ENCODE measurements at places on chromosomes 7 and 10. TPM values are rescaled to one million over a fixed set of nuclear protein-coding genes. Genes with fewer than 3 reads are reported as not detected.

Gene CYP17A1
- not detected for total RNA-seq

DNA sequence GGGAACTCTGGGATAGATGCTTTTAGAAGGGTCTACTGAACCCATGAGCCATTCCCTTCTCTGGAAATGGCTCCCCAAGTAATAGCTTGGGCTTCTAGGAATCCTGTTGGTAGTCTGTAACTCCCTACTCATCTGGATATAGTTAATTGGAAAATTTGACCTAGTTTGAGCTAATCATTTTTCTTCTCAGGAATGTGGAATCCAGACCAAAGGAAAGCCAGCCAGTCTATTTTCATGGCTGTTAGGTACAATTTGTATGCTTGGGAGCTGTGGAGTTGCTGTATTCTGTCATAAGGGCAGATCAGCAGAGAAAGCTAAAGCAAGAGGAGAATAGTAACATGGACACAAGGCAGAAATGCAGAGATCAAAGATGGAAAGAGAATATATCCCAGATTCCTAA is 71.6 kb upstream of the C1GALT1 start:
- no peak for DNase-seq

DNA sequence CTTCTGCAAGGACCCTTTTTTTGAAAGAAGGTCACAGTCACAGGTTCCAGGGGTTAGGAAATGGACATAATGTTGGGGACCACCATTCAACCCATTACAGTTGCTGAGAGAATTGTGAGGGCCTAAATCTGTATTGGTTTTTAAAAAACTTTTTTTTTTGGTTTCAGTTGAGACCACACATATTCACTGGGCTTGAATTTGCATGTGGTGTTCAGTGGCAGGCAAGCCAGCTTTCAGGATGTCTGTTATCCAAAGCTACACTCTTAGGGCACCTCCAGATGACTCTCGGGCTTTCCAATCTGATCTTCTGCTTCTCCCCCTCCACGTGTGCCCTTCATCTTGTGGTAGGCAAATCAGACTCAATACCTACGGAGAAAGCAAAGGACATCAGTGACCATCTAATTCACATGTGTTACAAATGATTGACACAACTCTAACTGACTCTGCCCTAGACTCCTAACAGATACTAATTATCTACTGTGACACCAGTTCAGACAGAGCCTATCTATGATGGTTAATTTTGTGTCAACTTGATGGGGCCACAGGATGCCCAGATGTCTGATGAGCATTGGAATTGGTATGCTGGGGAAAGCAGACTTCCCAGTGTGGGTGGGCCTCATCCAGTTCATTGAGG is 93.3 kb upstream of the ELMO1 start:
- no peak for DNase-seq

GRCh38 chr10:71727105-71727737 is 7.6 kb upstream of the C10orf105 start:
- no peak for DNase-seq

DNA sequence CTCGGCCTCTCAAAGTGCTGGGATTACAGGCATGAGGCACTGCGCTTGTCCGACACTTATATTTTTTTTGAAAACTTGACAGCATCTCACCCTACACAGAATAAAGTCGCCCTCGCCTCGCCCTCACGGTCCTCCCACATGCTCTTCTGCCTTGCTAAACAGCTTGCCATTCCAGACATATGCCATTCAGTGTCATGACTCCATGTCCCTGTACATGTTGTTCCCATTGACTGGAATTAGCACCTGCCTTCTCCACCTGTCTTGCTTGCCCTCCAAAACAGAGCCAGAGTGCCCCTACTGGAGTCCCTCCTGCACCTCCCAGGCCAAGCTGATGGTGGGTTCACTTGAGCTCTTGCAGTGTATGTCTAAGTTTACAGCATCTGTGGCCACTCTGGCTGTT is 6.2 kb downstream of the NIPSNAP2 start:
- DNase-seq, result no peak

DNA sequence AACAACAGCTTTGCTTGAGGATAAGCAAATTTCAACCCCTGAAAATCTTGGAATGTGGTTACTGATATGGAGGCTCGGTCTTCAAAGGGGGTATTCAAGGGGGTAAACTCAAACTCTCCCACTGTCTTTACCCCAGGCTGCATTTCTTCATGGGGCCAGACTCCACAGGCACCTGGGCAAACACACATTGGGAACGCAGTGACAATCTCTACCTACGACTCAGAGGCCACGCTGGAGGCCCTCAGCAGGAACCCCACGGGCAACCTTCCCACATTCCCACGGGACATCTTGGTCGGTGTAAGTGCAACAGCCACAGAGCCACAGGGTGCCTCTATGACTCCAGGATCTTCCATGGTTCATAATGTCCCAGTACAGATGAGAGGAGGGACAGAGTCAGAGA is 2.2 kb upstream of the INSIG1 start:
- no peak for DNase-seq

DNA sequence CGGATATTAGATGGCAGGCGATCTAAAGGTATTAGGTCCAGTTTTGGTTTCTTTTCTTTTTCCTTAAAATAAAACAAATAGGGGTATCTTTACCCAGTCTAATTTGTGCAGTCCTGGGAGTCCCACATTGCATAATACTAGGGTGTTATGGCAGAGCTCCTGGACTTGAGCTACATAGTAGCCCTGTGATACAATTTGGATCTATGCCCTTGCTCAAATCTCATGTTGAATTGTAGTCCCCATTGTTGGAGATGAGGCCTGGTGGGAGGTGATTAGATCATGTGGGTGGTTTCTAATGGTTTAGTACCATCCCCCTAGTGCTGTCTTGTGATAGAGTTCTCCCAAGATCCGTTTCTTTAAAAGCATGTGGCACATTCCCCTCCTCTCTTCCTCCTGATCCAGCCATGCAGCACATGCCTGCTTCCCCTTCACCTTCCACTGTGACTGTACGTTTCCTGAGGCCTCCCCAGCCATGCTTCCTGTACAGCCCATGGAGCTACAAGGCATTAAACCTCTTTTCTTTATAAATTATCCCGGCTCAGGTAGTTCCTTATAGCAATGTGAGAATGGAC is 141.9 kb downstream of the RPS24 start:
- DNase-seq, result no peak

Gene GDF10
- total RNA-seq, result 1.5 TPM

Gene GPR26
- total RNA-seq, result not detected
